Suppressor macrophage (primary cell): ENCODE measurements at places on chromosomes 16 and 17.

DNA sequence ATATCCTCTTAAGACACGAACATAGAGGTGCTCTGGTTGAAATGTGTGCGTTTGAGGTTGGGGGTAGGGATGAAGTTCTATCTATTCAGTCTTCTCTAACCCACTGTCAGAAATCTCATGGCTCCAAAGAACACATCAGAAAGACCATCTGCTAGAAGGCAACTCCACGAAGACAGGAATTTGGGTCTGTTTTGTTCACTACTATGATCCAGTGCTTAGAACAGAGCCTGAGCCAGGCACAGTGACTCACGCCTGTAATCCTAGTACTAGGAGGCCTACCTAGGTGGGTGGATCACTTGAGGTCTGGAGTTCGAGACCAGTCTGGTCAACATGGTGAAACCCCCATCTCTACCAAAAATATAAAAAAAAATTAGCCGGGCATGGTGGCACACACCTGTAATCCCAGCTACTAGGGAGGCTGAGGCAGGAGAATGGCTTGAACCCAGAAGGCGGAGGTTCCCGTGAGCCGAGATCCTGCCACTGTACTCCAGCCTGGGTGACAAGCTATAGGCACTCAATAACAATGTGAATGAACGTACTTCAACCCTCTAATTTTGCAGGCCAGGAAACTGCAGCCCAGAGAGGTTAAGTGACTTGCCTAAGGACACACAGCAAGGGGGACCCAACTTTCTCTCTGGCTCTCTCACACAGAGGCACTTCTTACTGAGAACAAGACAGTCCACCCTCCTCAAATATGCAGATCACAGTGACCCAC is 2.3 kb downstream of the CASKIN2 start:
- DNase-seq: no peak

DNA sequence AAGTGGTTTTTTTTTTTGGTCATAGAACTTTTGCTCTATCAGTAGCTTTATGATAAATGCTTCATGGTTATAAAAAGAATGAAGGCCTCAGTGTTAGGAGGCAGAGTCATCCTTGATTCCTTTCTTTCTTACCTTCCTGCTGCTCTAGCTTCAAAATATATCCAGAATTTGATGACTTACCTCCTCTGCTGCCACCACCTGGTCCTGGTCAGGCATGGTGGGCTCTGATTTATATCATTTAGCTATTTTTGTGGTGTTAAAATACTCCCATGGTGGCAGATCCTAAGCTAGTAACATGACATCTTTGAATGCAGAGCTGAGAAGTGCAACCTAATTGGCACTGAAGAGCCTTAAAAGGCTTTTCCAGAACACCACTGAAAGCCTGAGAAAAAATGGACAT is 508.8 kb upstream of the CDH8 start:
- no peak for DNase-seq

GRCh38 chr16:9489835-9490467 is 398.5 kb downstream of the HAPSTR1 start:
- no peak for DNase-seq

DNA sequence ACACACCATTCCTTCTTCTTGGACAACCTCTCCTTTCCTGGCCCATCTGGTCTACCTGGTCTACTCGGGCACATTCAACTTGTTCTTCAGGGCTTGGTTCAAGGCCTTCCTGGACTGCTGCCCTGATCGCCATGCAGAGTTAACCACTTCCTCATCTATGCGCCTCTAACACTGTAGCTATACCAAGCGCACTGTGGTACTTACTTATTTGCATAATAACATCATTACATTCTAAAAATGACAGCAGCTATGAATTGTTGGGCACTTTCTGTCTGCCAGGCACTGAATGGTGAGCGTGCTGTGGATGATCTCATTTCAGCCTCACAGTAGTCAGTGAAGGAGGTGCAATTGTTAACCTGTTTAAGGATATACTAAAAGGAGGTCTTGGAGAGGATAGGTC is 66.9 kb upstream of the SDK2 start:
- peak; percentile 47 for DNase-seq

- DNase-seq: no peak
Observed at GRCh38 chr17:8800656-8801055, 1.5 kb upstream of the MFSD6L start.

GRCh38 chr17:65438708-65439294 is 122.6 kb downstream of the AXIN2 start:
- no peak for DNase-seq

DNA sequence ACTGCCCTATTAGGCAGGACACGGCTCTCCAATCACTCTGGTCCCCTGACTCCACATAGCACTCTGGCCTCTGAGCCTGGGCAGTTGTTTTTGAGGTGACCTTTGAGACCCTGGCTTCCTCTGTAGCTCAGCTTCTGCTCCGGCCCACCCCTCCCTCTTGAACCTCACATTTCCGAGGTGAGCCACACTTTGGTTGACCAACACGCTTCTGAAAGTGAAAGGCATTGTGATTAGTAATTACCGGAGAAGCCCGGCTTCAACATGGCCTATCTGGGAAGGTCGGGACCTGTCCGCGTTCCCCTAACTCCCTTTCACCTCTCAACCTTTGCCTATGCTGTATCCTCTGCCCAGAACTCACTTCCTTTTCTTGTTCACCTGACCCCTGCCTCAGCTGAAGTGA is 10.3 kb upstream of the ITGAX start:
- peak; percentile 42 for DNase-seq

DNA sequence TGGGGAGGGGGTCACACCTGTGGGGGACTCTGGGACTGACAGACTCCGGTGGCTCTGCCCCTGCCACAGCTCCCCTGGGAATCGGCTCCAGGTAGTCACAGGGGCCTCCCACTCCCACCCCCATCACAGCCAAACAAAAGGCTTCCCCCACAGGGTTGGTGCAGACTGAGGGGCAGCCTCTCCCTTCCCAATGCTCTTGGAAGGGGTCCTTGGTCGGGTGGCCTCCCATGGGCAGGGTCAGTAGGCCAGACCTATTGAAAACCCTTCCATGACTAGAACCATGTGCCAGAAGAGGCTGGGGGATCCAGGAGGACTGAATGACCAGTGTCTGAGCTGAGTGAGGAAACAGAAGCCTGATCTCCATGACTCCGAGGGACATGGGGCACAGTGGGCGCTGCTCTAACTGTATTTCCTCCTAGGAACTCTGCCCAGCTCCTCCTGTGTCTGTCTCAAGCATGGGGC is 28.6 kb downstream of the TK2 start:
- peak; percentile 82 for DNase-seq

DNA sequence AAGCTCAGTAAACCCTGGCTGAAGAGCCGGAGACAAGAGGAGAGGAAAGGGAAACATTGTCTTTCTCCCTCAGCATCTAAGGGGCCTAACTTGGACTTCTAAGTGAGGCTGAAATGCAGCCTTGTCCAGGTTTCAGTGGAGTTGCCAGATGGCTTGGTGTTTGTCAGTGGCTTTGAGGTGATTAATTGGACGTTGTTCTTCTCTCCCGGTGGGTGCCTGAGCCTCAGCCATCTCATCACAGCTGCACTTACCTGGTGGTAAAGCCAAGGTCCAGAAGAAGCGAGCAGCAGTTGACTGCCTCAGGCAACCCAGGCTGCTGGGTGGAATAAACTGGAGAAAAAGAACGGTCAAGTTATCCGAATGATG is 202.2 kb upstream of the NLRP1 start:
- DNase-seq: no peak

GRCh38 chr16:11805556-11805955 is 8.5 kb upstream of the ZC3H7A start:
- DNase-seq: no peak

DNA sequence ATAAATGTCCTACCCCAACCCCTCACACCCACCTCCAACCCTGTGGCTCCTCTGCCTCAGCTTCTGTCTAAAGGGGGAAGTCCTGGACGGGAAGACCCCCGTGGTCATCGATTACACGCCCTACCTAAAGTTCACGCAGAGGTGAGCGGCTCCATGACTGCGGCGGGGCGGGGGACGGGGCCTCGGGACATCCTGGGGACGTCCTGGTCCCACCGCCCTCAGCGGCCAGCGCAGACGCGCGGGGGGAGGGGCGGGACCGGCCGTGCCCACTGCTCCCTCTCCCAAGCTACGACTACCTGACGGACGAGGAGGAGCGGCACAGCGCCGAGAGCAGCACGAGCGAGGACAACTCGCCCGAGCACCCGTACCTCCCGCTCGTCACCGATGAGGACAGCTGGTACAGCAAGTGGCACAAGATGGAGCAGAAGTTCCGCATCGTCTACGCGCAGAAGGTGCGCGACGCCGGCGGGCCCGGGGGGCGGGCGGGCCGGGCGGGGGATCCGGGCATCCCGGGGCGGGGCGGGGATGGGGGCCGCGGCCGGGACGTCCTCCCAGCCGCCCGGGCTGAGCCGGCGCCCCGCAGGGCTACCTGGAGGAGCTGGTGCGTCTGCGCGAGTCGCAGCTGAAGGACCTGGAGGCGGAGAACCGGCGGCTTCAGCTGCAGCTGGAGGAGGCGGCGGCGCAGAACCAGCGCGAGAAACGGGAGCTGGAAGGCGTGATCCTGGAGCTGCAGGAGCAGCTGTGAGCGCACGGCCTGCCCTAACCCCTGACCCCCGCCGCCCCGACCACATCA is 6.7 kb downstream of the RUNDC3A start:
- DNase-seq: peak; percentile 59

DNA sequence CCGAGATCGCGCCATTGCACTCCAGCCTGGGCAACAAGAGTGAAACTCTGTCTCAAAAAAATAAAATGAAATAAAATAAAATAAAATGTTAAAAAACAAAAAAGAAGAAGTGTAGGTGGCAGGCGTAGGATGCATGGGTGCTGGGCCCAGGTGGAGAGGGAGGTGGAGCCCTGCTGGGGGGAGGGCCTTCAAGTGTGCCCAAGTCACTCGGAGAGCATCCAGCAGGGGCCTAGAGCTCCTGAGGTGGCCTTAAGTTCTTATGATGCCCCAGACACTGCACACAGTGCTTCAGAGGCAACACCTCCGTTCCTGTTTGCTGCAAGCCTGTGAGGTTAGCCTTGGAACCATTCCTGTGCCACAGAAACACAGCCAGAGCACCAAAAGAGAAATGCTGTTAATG is 23.2 kb downstream of the IL4R start:
- DNase-seq: no peak

- no peak for DNase-seq
Observed at GRCh38 chr16:5257462-5257861, 159.9 kb upstream of the EEF2KMT start.

- no peak for DNase-seq
Observed at GRCh38 chr16:55502801-55503366, 6.0 kb upstream of the LPCAT2 start.

GRCh38 chr17:75491680-75492079 is 23.7 kb downstream of the CASKIN2 start:
- DNase-seq: no peak

GRCh38 chr16:27365142-27366089 is 36.6 kb upstream of the IL21R start:
- no peak for DNase-seq

DNA sequence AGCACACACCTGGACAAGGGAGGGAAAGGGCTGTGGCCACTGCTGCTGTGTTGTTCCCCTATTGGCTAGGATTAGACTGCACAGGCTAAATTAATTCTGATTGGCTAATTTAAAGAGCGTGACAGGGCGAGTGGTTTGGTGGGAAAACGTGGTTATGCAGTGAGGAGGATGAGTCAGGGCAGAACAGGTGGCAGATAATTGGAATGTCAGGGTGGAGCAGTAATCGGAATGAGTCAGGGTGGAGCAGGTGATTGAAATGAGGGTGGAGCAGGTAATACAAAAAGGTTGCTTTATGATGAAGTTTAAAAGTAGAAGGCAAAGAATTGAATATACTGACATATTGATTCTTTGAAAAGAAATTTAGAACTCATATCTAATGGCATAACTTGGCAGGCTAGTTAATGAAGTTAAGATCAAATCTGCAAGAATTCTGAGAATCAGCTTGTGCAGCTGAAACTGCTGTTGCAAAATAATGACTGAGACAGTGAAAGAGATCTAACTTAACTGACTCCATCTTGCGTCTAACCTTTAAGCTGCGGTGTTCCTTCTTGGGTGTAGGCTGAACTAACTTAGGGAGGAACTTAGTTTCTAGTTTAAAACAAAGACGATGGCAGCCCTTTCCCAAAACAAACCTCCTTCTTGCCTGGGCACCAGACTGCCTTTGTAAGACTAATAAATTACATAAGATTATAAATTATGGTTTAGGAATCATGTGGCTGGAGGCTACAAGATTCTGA is 174.3 kb downstream of the UTP18 start:
- peak; percentile 32 for DNase-seq

- DNase-seq: peak; percentile 2
Observed at GRCh38 chr16:27080895-27081294, 14.2 kb downstream of the C16orf82 start.

GRCh38 chr17:18230288-18231141 is 5.1 kb downstream of the LLGL1 start:
- DNase-seq: no peak

- no peak for DNase-seq
Observed at GRCh38 chr17:2965621-2966595, 97.5 kb downstream of the OR1D5 start.

DNA sequence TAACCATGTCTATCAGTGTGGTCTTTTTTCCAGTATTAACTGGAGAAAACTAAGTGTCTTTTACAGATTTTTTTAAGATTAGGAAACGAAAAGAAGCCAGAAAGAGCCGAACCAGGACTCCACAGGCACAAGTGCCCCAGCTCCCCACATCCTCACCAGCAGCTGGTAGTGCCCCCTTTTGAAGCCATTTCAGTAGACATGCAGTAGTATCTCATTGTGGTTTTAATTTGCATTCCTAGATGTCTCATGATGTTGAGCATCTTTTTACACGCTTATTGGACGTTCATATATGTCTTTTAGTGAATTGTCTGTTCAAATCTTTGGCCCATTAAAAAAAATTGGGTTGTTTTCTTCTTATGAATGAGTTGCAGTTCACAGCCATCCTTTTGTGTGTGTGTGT is 4.8 kb upstream of the CMTM3 start:
- no peak for DNase-seq

DNA sequence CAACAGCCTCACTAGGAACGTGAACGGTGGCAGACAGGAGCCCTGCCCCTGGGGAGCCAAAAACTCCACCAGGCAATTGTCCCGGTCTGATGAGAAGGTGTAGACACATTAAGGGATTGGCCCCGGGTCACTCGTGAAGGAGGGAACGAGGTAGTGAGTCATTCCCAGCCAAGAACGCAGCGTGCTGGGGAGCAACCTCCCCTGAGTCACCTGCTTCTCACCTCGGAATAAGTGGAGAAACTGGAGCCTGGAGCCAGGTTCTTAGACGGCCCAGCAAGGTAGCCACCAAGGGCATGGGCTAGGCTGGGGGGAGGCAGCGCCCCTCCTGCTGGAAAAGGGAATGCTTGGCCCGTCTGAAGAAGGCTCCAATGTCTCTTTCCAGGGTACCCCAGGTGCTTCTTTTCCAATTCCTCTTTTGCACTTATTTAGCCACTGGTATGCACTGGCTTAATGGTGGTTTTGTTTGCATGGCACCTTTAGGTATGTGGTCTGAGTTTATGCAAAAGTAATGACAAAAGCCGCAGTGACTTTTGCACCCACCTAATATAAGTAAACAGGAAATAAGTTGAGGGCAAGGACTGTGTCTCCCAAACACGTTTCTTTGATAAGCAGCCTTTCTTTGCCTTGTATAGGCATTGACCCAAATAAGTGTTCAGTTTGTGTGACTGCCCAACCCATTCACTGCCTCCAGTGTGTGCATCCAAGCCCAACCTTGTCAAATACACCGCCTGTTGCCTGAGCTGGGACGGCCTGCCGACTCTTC is 1.8 kb upstream of the HELZ start:
- DNase-seq: peak; percentile 31

- peak; percentile 96 for DNase-seq
Observed at GRCh38 chr17:57892820-57893595, 43.2 kb upstream of the MRPS23 start.
